ENCODE measurements at places on chromosomes 1 and 21. TPM values are rescaled to one million over a fixed set of nuclear protein-coding genes. Genes with fewer than 3 reads are reported as not detected.

DNA sequence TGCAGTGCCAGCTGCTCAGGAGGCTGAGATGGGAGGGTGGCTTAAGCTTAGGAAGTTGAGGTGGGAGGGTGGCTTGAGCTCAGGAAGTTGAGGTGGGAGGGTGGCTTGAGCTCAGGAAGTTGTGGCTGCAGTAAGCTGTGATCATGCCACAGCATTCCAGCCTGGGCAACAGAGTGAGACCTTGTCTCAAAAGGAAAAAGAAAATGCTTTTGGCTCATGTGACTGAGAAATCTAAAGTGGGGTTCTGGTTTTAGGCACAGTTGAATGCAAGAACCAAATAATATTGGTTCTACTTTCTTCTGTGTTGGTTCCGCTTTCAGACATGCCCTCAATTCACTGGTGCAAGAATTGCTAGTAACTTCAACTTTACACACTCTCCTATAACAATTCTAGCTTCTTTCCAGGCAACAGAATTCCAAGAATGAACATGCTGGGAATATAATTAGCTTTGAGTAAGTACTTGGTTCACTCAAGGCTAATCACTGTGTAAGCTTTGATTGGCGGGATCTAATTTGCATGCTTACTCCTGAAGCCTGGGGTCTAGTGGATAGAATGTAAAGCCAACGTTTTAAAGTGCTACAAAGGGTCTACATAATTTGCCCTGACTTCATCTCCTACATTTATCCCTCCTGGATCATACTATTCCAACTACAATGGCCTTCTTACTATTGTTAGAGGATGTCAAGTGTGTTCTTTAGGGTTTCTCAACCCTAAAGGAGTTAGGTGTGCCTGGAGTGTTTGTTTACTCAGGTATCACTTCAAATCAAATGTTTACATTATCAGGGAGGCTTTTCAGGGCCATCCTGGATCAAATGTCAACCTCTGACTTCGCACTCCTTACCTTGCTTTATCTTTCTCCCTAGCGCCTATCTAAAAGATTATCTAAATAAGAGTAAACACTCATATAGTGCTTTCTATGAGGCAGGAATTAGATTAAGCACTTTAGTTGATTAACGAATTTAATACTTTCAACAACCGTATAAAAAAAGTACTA lies 115.1 kb downstream of the SLC16A1 start:
- H3K4me1 ChIP-seq: no peaks in the 10 kb centered on the region
- DNase-seq: no peak
- H3K4me3 ChIP-seq: no peak overlapping the region
- no peaks in the 10 kb centered on the region for H3K27me3 ChIP-seq
- no peak overlapping the region for H3K27ac ChIP-seq

GPX7 gene
- total RNA-seq: 11.2 TPM

GRCh38 chr1:33336580-33336979 lies 15.7 kb upstream of the A3GALT2 start:
- DNase-seq: no peak
- H3K27ac ChIP-seq: peak overlapping the region; percentile 74
- H3K4me1 ChIP-seq: peaks cover 89% of the 10 kb centered on the region
- H3K27me3 ChIP-seq: no peaks in the 10 kb centered on the region
- H3K4me3 ChIP-seq: no peak overlapping the region
- H3K36me3 ChIP-seq: peaks cover 14% of the 10 kb centered on the region

- H3K4me3 ChIP-seq: no peak overlapping the region
- H3K27ac ChIP-seq: no peak overlapping the region
- no peak for DNase-seq
- H3K27me3 ChIP-seq: no peaks in the 10 kb centered on the region
These were observed 15.2 kb downstream of the SYNJ1 start for GRCh38 chr21:32712641-32713040.

DNA sequence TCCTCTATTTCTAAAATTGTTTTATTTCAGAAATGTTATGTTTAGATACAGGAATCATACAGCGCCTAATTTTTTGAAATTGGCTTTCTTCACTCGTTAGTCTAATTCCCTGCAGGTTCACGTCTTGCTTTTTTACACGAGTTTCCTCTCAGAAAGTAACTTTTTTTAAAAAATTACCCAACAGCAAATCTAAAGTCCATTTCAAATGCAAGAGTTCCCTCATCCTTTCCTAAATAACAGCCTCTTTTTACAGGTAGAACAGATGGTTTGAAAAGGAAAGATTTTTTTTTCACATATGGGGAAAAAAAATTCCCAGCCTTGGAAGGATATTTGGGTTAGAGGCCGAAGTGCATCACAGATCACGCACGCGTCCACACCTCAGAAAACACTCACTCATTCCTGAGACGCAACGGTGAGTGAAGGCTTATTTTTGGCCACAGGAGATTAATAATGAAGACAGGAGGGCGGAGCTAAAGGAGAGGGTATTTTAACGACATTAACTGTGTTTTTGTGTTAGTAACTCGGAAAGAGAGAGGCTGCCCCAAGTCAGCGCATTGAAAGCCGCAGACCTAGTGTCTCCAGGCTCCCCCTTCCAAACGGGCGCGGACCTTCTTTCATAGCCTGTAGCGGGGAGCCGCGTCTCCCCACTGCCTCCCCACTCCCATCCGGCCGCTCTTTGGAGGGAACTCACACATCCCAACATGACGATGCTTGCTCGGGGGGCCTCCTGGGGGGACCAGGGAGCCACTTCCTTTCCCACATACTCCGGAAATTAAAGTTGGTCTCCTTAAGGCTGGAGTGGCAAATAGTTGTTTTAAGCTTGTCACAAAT lies 969 bp upstream of the RIPK4 start:
- H3K4me3 ChIP-seq: peak overlapping the region; percentile 91
- H3K4me1 ChIP-seq: peaks cover 30% of the 10 kb centered on the region
- DNase-seq: no peak
- no peaks in the 10 kb centered on the region for H3K27me3 ChIP-seq

PGD gene
- total RNA-seq: 158 TPM

CNR2 gene
- total RNA-seq: not detected

Data from Panc1 (cell line).